H54 (cell line): ENCODE measurements at places on chromosomes 2 and 18.

- no peak for DNase-seq
Measured at GRCh38 chr2:237466211-237466610, 20.8 kb upstream of the MLPH start.

- DNase-seq = no peak
Measured at GRCh38 chr18:48795696-48796095, 155.1 kb downstream of the SMAD7 start.

DNA sequence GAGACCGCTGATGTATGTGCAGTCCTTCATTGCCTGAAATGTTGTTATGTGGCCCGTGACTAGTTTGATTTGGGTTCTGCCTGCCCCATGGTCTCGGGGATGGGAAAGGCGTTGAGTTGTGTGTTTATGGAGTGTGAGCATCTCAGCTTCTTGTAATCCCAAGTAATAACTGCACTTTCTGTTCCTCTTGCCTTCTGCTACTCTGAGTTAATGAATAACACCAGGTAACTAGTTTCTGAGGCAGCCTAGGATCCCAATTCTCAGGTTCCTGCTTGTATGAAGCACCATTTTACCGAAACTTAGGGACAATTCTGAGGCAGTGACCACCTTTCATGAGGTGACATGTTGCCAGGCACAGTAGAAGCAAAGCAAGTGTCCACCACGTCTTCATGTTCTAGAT is 170.0 kb downstream of the ALK start:
- DNase-seq = no peak

- no peak for DNase-seq
Measured at GRCh38 chr2:37201766-37202165, 5.5 kb downstream of the CEBPZOS start.

GRCh38 chr2:50509852-50510251 is 522.1 kb downstream of the NRXN1 start:
- no peak for DNase-seq

- no peak for DNase-seq
Measured at GRCh38 chr18:13191779-13192178, 26.8 kb upstream of the LDLRAD4 start.

DNA sequence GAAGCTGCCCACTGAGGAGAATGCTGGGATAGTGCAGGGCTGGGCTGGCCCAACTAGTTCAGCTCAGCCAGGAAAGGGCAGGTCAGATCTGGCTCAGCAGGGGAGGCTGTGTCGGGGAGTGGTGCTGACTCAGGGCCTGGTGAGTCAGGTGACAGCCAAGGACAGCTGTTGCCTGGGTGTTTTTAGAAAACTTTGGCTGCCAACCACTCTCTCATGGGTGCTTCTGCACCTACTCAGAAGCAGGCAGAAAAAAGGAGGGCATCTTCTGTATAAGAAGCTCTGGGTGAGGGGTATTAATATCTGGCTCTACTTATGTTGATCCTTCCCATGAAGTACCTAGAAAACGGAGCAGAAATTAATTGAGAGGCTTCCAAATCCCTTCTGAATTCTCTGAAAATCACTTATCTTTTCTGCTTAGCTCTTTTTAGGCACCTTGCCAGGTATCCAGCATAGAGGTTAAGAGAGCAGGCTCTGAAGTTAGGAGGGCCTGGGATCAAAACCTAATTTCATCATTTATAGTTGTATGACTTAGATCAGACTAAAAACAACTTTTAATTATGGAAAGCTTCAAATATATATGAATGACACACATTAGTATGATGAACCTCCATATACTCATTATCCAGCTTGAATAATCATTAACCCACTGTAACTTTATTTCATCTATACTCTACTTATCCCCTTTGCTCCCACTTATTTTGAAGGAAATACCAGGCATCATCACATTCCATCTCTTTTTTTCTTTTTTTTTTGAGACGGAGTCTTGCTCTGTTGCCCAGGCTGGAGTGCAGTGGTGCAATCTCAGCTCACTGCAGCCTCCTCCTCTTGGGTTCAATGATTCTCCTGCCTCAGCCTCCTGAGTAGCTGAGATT is 15.5 kb upstream of the RAB10 start:
- peak; percentile 85 for DNase-seq
